Cortex of kidney (tissue), 1 donor: ENCODE measurements at places on chromosomes 16 and 17.

GRCh38 chr17:49191409-49191916 is 18.9 kb downstream of the GNGT2 start:
- no peak for DNase-seq

GRCh38 chr17:40884708-40885512 is at the start of gene KRT20:
Gene KRT20 (minus strand): TSS chr17:40885242. CDS start chr17:40885185, 57 bp downstream.
- no peak for DNase-seq

- DNase-seq, result no peak
Measured at GRCh38 chr16:78221892-78222291, 122.4 kb downstream of the WWOX start.

DNA sequence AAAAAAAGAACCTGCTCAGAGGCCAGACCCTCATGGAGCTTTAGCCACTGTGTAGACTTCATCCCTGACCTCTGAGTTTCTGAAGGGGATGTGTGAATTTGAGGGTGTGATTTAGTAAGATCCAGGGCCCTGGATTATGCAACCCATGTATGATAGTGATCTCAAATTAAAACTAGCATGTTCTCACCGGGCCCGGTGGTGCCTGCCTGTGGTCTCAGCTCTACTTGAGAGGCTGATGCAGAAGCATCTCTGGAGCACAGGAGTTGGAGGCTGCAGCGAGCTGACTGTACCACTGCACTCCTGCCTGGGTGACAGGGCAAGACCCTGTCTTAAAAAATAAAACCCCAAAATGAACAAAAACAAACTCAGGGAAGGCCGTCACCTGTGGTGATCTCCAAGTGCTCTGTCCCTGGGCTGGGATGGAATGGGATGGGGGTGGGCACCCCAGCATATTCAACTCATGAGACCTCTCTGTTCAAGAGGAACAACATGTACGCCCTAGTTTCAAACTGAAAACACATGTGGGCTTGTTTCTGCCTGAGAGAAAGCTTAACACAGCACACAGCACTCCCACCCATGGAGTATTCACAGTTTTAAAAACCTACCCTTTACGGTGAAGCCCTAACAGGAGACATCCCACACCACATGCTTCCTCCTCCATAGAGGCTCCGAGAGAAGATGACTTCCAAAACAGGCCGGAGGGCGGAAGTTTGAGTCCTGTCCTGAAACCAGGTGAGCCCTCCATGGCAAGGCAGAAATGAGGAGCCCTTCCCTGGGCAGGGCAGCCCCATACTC is 30.1 kb downstream of the GNPTG start:
- no peak for DNase-seq

DNA sequence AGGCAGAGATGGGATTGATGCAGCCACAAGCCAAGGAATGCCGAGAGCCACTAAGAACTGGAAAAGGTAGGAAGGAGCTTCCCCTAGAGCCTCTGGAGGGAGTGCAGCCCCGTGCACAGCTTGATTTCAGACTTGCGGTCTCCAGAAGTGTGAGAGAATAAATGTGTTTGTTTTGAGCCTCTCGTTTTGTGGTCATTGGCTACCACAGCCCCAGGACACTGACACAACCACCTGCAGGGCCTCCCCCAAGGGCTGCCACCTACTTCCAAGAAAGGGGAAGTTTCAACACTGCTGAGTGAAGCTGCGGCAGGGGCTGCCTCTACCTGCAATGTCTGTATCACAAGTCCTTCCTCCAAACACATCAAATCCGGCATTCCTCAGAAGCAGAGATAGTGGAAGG is 346.9 kb downstream of the C16orf95 start:
- no peak for DNase-seq

DNA sequence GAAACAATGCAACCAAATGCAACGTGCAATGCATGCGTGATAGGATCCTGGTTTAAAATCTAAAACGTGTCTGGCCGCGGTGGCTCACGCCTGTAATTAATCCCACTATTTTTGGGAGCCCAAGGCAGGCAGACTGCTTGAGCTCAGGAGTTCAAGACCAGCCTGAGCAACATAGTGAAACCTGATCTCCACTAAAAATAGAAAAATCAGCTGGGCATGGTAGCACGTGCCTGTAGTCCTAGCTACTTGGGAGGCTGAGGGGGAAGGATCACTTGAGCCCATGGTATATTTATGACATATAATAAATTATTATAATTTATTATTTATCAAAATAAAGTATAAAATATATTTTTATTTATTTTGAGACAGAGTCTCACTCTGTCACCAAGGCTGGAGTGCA is 241.8 kb downstream of the PARN start:
- DNase-seq, result no peak

GRCh38 chr16:53404959-53405358 is 29.3 kb upstream of the RBL2 start:
- DNase-seq, result no peak

GRCh38 chr16:88904676-88905365 is 38.4 kb upstream of the PABPN1L start:
- DNase-seq, result no peak

GRCh38 chr16:52547834-52548215 is 882 bp upstream of the TOX3 start:
- DNase-seq, result no peak

GRCh38 chr17:56158915-56159825 is 5.9 kb downstream of the ANKFN1 start:
- no peak for DNase-seq

GRCh38 chr17:47720754-47721533 is 12.1 kb upstream of the TBX21 start:
- no peak for DNase-seq

DNA sequence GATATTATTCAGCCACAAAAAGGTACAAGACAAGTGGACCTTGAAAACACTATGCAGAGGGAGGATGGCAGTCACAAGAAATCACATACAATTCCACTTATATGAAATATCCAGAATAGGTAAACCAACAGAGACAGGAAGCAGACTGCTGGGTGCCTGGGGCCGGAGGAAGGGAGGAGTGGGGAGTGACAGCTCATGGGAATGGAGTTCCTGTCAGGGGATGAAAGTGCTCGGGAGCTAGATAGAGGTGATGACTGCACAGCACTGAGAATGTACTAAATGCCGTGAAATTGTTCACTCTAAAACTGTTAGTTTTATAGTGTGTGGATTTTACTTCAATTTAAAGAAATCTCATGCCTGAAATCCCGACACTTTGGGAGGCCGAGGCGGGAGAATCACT is 74.2 kb upstream of the MED9 start:
- DNase-seq, result no peak

DNA sequence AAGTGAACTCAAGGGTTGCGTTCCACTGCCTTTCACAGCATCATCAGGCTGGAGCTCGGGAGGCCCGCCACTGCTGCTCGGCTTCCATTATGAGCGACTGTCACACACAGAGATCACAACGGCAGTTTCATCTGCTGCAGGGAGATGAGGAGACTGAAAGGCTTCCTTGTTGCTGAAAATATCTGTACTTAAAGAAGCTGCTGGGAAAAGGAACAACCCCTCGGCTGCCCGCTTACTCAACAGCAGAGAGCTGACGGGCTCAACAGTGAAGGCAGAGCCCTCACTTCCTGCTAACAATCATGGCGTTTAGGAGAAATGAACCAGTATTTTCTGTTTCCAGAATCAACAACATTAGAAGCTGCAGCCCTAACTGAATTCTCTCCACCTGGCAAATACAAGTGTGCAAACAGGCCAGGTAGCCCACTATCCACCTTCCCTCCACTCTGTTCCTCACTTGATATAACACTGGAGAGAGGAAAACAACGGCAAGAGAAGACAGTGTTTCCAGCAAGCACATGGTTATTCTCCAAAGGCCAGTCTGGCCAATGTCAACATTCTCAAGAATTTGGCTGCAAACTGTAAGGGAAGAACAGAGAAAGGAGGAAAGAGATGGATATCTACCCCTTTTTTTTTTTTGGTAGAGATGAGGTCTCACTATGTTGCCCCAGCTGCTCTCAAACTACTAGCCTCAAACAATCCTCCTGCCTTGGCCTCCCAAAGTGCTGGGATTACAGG is 33.7 kb downstream of the MBTPS1 start:
- no peak for DNase-seq

GRCh38 chr16:80029761-80030481 is 429.4 kb upstream of the MAF start:
- DNase-seq, result no peak

DNA sequence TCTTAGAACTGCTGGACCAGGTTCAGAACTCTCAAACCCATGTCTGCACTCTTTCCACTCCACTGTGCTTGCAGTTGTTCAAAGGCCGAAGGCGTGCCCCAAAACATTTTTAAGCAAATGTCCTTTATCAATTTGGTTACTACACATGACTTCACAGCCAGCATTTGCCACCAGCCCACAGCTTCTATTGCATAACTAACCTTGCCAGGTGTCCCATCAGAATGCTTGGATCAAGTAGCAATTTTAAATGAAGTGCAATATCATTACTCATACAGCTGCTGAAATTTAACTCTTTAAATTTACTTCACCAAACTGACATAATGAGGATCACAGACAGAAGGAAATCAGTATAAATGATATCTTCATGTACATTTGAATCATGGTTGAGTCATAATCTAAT is 29.8 kb upstream of the HS3ST3A1 start:
- no peak for DNase-seq

DNA sequence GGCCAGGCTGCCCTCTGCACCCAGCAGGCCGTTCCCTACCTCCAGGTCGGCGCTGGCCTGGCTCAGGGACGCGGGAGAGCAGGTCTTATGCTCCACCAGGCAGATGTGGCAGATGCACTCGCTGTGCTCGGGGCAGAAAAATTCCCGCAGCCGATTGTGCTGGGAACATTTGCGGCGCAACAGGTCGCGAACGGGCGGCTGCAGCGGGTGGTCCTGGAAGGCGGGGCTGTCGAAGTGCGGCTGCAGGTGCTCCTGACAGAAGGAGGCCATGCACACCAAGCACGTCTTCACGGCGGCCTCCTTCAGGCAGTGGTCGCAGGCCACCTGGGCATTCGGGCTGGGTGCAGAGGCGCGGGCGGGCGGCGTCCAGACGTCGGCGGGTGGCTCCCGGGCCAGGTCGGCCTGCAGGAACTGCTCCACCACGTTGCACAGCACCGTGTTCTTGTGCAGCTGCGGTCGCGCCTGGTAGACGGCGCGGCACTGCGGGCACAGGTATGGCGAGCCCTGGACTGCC is 439 bp downstream of the TRIM25 start:
- no peak for DNase-seq

DNA sequence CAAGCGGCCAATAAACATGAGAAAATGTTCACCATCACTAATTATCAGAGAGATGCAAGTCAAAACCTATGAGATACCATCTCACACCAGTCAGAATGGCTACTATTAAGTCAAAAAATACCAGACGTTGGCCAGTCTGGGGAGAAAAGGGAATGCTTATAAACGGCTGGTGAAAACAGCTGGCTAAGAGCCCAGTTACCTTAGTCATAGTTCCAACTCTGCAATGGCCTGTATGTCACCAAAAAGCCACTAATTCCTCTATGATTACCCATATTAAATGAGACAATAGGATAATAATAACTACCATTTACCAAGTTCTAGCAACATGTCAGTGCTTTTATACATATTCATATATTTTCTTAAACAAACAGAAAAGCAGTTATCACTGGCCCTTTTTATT is 42.9 kb upstream of the CDRT4 start:
- no peak for DNase-seq

GRCh38 chr16:53832896-53833544 is 129.1 kb downstream of the FTO start:
- no peak for DNase-seq

DNA sequence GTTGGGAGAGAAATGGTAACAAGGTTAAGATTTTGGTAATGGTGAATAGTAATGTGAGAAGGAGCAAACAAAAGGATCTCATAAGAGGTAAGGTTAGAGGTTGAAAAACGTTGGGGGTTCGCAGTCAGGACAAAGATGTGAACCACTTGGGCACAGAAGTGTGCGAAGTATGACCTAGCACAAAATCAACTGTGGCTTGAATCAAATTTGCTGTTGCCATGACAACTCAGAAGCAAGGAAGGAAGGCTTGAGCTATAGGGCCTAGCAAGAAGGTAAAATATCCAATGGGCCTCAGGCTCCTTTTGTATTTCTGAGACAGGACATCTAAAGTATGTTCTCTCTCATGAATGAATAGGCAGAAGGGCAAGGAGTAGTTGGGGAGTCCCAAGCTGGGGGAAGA is 24.5 kb upstream of the TEKT1 start:
- DNase-seq, result no peak

DNA sequence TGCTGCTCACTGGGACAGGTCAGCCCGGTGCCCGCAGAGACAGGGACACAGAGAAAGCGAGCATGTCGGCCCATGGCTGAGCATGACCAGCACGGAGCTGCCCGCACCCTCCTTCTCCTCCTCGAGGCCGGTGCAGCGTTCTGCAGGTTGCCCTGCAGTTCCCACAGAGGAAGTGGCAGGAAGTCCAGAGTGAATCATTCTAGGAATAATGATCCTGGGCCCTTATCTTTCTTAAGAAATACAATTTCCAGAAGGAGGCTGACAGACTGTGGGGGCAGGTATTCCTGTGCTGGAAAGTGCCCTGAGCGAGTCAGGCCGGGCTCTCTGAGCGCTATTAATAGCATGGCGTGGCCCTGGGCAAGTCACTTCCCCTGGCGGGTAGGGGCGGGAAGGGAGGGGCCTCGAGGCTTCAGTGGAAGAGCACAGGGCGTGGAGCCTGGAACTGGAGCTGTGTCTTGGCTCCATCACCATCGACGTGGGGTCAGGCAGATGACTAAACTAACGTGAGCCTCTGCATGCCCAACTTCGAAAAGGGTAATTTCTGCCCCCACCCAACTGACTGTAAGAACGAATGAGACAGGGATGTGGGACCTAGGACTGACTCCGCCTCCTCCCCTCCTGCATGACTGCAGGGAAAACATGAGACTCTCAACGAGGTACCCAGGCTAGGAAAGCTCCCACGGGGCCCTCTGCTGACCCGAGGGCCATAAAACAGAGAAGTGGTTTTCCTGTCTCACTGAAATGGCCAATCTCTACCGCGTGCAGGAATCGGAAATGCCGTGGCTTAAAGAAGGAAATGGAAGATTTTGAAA is 9.8 kb downstream of the TMEM204 start:
- no peak for DNase-seq

- DNase-seq, result no peak
Measured at GRCh38 chr16:14329727-14330350, 258.7 kb downstream of the MRTFB start.

DNA sequence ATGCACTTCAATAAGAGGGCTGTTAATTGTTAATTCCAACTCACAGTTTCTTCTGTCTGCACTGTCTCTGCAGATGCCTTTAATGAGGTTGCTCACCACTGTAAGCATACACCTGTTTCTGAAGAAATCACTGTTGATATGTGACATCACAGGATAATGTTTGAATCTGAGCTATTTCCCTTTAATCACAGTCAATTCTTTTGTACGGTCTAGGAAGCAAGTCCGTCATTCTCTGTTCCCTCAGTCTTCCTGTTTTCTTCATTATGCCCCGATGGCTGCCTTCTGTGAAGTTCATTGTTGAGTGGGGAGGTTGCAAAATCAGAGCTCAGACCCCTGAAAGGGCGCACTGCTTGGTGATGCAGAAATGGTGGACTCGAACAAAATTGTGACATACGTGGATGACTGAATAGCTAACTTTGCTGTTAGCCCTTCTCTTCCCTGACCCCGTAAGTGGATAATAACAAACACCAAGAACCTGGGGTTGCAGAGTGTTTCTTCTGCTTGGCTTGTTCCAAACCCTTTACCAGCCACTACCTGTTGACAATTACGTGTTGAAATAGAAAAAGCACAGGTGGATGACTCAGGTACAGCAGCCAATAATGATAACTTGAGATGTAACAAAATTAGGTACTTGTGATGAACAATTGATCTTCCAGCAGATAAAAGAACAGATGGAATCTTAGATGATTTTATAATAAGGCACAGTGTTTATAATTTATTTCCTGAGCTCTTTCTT is 71.9 kb upstream of the AXIN2 start:
- no peak for DNase-seq
